Activated naive CD8-positive, alpha-beta T cell treated with anti-CD3 and anti-CD28 coated beads, Interleukin-2, amount 50 U/mL, for 24 hours (primary cell): ENCODE measurements at places on chromosomes 7 and 10.

- no peak for DNase-seq
Measured at GRCh38 chr10:47418966-47419365, 34.9 kb upstream of the ZNF488 start.

DNA sequence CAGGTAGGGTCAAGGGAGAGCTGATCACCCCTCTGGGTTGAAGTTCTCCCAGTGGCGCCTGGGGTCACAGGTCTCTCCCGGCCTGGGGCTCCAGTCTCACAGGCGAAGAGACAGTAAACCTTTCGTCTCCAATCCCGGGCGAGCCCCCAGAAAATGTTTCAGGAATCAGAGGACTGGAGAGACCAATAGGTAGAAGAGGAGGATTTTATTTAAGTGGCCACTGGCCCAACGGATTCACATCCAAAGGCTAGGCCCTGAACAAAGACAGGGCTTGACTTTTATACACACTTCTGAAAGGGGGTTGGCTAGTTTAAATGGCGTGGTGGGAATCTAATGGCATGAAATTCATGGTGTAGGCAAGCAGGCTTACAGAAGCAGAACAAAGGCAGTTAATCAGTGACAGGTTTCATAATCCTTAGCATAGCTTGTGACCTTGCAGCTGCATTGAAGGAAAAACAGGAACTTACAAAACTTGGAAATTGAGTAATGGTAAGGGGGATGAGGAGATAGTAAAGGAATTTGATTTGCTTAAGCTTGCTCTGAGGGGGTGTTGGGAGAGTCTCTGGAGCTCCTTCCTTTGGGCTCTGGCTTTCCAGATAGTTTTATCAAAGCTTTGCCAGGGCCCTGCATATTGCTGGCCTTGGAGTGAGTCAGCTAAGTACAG, 105.5 kb downstream of the TRIM24 start:
- no peak for DNase-seq

- DNase-seq: peak; percentile 1
Measured at GRCh38 chr10:43209074-43209455, 57.8 kb downstream of the RASGEF1A start.

DNA sequence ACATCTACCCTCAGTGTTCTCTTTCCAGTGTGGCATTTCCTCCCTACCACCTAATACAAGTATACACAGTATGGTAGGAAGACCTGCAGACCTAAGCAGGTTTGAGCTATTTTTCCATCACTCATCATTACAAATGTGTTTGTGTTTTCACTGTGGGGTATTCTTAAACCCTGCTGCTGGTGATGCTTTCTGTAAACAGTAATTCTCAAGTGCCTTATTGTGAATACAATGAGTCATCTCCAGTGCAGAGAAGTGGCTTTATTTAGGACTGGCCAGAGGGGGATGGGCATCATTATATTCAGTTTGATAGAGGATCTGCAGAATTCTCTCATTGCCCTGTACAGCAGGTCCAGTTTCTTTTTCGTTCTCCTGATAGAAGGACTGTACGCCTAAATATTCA, 63.7 kb downstream of the GRM8 start:
- no peak for DNase-seq

DNA sequence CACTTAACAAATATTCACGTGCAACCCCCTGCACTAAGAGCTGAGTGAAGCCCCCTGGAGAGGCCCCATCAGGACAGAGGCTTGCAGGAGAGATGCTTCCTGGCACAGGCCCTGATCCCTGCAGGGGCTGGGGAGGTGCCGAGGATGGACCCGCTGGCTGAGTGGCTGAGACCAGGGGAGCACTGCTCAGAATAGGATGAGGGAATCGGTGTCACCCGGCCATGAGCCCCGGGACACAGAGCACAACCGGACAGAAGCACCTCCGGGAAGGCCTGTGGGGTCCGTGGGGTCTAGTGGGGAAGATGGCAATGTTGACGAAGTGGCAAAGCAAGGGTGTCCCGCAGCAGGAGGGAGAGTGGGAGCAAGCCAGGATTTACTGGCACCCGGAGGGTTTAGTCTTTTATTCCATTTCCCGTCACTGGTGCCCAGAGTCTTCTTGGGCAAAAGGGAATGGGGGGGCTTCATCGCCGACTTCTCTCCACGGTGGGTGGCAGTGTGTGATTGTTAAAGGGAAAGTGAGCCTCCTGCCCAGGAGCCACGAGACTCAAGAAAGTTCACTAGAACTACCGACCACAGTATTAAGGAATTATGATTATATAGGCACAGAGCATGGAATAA, 140.7 kb downstream of the ADARB2 start:
- DNase-seq: no peak

GRCh38 chr7:55427342-55427741, 62.2 kb downstream of the LANCL2 start:
- DNase-seq: no peak

DNA sequence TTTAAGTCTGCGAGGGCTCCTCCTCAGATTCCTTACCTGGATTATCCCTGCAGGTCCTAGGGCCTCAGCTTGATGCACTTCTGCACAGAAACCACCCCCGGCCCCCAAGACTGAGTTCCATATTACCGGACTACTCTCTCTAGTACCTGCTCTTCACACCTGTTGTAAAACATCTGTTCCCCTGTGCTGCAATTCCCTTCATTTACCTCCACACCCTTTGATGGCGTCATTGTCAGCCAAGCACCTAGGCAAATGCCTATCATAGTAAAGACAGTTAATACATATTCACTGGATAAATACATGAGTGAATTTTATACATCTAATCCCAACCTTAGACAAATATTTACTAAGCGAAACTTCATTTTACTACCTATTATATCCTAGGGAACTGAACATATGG, 275.5 kb downstream of the PLXDC2 start:
- DNase-seq: no peak
